BJ (cell line): ENCODE measurements at places on chromosomes 2 and 18.

GRCh38 chr2:24164416-24164973 is 10.4 kb upstream of the FAM228A start:
- DNase-seq: no peak

- DNase-seq: no peak
Measured at GRCh38 chr2:195574312-195574711, 82.7 kb upstream of the SLC39A10 start.

- DNase-seq: no peak
Measured at GRCh38 chr2:33375054-33375453, 101.4 kb upstream of the RASGRP3 start.

- no peak for DNase-seq
Measured at GRCh38 chr2:75140288-75140687, 59.0 kb downstream of the TACR1 start.

DNA sequence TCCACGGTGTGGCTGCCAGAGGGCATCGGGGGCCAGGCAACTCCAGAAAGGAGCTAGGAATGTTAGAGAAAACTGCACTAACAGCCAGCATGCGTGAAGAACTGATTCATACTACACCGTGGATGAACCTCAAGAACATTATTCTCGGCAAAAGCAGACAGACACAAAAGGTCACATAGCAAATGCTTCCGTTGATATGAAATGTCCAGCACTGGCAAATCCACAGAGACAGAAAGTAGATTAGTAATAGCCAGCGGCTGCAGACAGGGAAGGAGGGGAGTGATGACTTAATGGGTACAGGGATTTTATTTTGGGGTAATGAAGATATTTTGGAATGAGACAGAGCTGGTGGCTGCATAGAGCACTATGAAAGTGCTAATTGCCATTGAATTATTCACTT is 37.4 kb downstream of the SCTR start:
- DNase-seq: no peak
